Endothelial cell of umbilical vein (primary cell): ENCODE measurements at places on chromosomes 5 and 9. TPM values are rescaled to one million over a fixed set of nuclear protein-coding genes. Genes with fewer than 3 reads are reported as not detected.

PRR7 gene
- total RNA-seq: 5.7 and 6.5 TPM in 2 replicates

TCF7 gene
- total RNA-seq: 2.3 and 2.5 TPM in 2 replicates

ANXA2R gene
- total RNA-seq: 6.6 and 8.1 TPM in 2 replicates

LCN9 gene
- not detected in 2 replicates for total RNA-seq

LCN12 gene
- total RNA-seq: 0.35 TPM in 1 of 2 replicates, not detected in the other

FREM1 gene
- 0.14 and 0.29 TPM in 2 replicates for total RNA-seq

DNAJB5 gene
- 9.7 and 12.8 TPM in 2 replicates for total RNA-seq

PCDHGA5 gene
- 0.78 and 0.93 TPM in 2 replicates for total RNA-seq
